Breast epithelium (tissue), 4 donors: ENCODE measurements at places on chromosomes 16 and 17. TPM values are rescaled to one million over a fixed set of nuclear protein-coding genes. Genes with fewer than 3 reads are reported as not detected.

The CES3 gene
- total RNA-seq, result 0.29 TPM

The NMRAL1 gene
- total RNA-seq, result 57.7 TPM

The FLII gene
- 298 TPM for total RNA-seq

The TSPOAP1 gene
- 2.6 TPM for total RNA-seq

The PABPN1L gene
- not detected for total RNA-seq

The FOXN1 gene
- total RNA-seq, result 0.29 TPM

The TBX21 gene
- total RNA-seq, result 1.8 TPM

The KNOP1 gene
- total RNA-seq, result 15.4 TPM

The ITGB3 gene
- 29.8 TPM for total RNA-seq

The KREMEN2 gene
- 0.33 TPM for total RNA-seq

The EIF3CL gene
- total RNA-seq, result 191 TPM

The TP53TG3E gene
- not detected for total RNA-seq

The BCL6B gene
- total RNA-seq, result 5.9 TPM

The ST6GALNAC1 gene
- total RNA-seq, result 1.3 TPM

The DHRS7C gene
- not detected for total RNA-seq

The TPSG1 gene
- 1.8 TPM for total RNA-seq

The FOXO3B gene
- 8.2 TPM for total RNA-seq

The CBX1 gene
- total RNA-seq, result 45.8 TPM

The MEOX1 gene
- total RNA-seq, result 2.6 TPM

The ACSM2B gene
- total RNA-seq, result not detected

The FOXF1 gene
- 0.66 TPM for total RNA-seq

The GGT6 gene
- 33.8 TPM for total RNA-seq

The HBA2 gene
- 46.4 TPM for total RNA-seq

The KCNJ16 gene
- 18.6 TPM for total RNA-seq

The KRTAP9-8 gene
- total RNA-seq, result not detected

The OR2C1 gene
- not detected for total RNA-seq
